ENCODE measurements at places on chromosomes 7 and 10.

DNA sequence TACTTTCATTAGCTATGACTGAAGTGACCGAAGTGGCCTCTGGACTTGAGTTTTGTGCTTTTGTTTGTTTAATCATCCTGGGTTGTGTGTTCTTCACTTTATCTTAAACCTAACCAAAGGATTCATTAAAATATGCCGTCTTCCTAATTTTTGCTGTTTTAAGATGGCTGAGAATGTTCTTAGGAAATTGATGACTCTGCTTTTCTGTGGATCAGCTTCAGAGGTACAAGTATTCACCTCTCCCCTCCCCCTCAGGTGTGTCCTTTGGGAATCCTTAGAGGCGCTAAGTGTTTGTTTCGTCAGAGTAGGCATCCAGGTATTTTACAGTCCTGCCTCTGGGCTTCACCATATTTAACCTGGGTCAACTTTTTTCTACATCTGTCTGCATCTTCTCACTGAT is 1.1 kb downstream of the CCDC126 start:
- no peak for DNase-seq

GRCh38 chr7:32519763-32520162 is 24.5 kb downstream of the AVL9 start:
- DNase-seq = no peak

GRCh38 chr7:54354436-54354835 is 187.7 kb upstream of the VSTM2A start:
- no peak for DNase-seq

- DNase-seq = no peak
These were observed 15.1 kb upstream of the ZNF273 start for GRCh38 chr7:64887756-64888508.

DNA sequence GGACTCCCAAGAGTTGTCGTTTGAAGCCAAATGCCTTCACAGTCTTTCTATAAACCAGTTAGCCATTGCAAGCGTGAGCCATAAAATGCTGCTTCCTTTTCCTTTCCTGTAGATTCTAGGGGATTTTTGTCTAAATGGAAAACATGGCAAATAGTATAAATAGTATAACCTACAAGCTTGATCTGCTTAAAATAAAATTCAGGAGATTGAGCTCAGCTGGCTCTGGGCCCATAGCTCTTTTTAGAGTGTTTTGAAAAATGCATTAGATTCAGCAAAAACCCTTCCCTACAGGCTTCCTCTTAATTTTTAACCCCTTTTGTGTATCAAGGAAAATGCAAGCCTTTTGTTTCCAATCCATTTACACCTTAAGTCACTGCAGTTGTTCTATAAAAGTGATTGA is 190.1 kb upstream of the GDF10 start:
- DNase-seq = no peak

Measured in AG04450 (cell line).